A172 (cell line): ENCODE measurements at places on chromosomes 13 and 19.

- no peak for DNase-seq
Measured at GRCh38 chr19:35151273-35152065, 3.1 kb upstream of the FXYD5 start.

DNA sequence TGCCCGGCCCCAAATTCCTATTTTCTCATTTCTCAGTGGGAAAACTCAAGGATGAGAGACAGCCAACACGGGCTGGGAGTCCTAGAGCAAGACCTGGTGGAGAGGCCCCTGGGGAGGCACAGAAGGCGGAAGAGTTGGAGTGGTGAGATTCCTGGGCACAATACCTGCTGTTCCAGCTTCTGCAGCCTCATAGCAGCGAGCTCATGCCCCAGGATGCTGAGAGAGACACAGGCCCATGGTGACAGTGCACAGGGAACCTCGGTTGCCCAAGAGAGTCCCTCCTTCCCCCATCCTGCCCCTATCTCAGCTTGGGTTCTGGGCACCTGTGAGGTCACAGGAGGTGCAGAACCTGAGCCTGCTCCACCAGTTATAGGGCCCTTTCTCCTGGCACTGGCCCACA lies 1.4 kb downstream of the TULP2 start:
- no peak for DNase-seq

GRCh38 chr13:73984201-73984600 lies 150.0 kb downstream of the KLF12 start:
- no peak for DNase-seq

DNA sequence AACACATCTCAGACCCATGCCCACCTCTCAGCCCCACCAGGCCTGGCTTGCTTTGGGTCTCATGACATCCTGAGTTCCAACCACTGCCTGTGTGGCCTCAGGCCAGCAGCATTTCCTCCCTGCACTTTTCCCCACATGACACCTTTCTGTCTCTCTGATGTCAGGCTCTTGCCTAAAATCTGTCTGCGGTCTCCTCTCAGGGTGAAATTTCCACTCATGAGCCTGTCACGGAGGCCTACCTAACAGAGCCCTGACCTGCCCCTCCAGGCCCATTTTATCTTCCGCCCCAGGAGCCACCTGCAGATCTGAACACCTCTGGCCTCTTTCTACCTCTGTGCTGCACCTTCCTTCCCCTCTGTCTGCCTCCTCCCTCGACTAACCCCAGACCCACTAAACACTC lies 93.5 kb downstream of the ZDHHC20 start:
- no peak for DNase-seq

GRCh38 chr13:102310691-102311418 lies 91.0 kb downstream of the FGF14 start:
- DNase-seq = no peak

GRCh38 chr13:51328488-51328887 lies 11.0 kb upstream of the SERPINE3 start:
- DNase-seq = no peak

- no peak for DNase-seq
Measured at GRCh38 chr19:36420961-36421748, 2.7 kb upstream of the ZFP82 start.

GRCh38 chr13:55728247-55728646 lies 1412.5 kb upstream of the PRR20A start:
- DNase-seq = no peak

DNA sequence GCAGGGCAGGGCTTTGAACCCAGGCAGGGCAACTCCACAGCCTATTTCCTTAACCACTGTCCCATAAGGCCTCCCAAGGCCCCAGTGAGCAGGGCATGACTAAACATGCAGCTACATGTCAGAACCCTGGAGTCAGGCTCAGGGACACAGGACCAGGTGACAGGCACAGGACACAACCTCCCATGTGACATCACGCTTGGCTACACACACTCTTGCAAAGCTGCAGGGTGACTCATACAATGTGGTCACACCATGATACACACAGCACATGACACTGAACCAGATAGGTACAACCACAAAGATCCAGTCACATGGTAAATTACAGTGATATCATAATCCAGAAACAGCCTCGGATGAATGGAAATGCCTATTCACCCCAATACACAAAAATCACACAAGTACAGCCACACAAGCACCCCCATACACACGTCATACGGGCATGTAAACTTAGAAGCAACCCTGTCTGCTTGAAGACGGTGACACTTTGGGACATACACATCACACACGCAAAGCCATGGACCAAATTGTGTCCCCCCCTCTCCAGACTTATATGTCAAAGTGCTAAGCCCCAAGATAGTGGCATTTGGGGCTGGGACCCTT lies 14.5 kb downstream of the KLK4 start:
- DNase-seq = peak; percentile 81

DNA sequence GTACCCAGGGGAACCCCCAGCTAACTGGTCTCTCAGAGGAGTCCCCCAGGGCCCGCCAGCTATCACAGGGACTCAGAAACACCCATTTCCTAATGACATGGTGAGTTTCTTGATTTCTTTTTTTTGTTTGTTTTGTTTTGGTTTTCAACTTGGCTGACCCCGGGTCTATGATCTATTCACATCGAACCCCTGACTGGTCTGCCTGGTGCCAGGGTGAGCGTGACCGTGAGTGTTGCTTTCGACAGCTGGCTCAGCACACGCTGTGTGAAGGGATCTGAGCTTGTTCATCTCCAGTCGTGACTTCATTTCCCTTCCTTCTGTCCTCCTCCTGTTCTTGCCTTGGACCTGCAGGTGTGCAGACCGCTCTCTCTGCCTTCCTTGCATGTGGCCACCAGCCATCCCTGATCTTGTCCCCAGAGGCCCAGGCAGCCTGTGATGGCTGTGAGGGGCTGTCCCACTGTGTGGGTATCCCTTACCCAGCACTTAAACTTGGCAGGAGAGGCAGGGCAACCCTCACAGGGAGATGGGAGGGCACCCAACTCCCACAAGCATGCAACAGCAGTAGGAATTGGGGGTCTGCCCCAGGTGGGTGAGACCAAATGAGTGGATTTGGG lies 26.2 kb downstream of the TMEM161A start:
- no peak for DNase-seq

DNA sequence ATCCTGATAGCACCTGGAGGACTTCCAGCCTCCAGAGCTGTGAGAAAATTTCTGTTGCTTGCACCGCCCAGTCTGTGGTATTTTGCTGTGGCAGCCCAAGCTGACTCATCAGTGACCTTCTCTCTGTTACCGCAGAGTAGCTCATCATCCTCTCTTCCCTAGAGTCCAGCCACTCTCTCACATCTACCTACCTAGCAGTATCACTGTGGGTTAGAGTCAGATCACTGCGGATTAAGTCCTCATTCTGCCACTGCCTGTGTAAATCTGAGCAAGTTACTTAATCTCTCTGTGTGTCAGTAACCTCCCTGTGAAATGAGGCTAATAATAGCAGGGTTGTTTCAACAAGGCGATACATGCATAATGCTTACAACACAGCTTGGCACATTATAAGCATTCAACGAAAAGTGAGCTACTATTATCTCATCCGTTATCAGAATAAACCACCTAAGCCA lies 40.3 kb upstream of the USPL1 start:
- DNase-seq = peak; percentile 95

- DNase-seq = no peak
Measured at GRCh38 chr19:29586401-29586800, 19.7 kb upstream of the POP4 start.

- no peak for DNase-seq
Measured at GRCh38 chr13:31747291-31747690, 8.0 kb downstream of the RXFP2 start.

- no peak for DNase-seq
Measured at GRCh38 chr13:95368998-95369397, 67.7 kb upstream of the ABCC4 start.

- no peak for DNase-seq
Measured at GRCh38 chr13:70107125-70107497, 515 bp upstream of the ATXN8OS start.

- no peak for DNase-seq
Measured at GRCh38 chr13:99741960-99742359, 229.6 kb downstream of the ZIC5 start.

DNA sequence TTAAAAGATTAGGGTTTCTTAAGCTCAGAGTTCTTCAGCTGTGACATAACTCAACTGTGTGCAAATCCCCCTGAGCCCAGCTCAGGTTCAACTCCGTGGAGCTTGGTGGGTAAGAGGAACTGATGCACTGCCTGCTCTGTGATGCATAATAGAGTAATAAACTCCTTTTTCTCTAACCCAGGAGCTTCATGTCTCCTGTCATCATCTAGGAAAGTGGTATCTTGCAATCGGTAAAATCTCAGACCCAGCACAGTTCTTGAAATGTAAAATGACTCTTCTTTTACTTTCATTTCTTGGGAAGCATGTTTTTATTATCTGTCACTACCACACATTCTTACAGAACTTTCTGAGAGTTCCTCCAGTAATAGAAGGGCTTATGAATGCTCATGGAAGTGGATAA lies 123.8 kb upstream of the PCDH9 start:
- no peak for DNase-seq

GRCh38 chr13:71464686-71465085 lies 402.3 kb downstream of the DACH1 start:
- no peak for DNase-seq

GRCh38 chr13:23621316-23621645 lies 51.1 kb downstream of the TNFRSF19 start:
- peak; percentile 88 for DNase-seq

GRCh38 chr13:77358001-77358400 lies 31.1 kb upstream of the MYCBP2 start:
- DNase-seq = no peak

DNA sequence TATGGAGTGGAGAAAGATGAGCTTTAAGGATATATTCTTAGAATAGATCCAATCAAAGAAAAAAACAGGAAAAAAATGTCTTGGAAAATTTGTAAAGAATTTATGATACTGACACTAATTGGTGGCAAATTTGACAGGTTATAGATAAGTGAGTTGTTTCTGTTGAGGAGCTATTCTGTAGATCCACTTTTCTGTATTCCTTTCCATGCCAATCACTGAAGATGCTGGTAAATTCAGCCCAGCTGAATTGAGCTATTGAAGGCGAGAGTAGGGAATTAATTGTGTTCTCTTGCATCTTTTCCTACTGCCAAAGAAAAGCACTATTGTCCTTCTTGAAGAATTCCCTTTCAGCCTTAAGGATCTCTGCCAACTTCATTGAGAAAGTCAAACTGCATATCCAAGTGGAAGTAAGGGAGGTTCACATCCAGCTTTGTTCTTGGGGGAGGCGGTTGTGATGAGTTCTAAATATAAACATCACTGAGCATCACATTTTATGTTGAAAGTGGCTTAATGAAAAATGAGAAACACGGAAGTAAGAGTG lies 113.1 kb downstream of the PCDH9 start:
- DNase-seq = no peak

GRCh38 chr19:18790566-18791314 lies at the start of gene COMP:
COMP (minus strand) TSS chr19:18791305; CDS start chr19:18791269, 36 bp downstream.
- DNase-seq = no peak

DNA sequence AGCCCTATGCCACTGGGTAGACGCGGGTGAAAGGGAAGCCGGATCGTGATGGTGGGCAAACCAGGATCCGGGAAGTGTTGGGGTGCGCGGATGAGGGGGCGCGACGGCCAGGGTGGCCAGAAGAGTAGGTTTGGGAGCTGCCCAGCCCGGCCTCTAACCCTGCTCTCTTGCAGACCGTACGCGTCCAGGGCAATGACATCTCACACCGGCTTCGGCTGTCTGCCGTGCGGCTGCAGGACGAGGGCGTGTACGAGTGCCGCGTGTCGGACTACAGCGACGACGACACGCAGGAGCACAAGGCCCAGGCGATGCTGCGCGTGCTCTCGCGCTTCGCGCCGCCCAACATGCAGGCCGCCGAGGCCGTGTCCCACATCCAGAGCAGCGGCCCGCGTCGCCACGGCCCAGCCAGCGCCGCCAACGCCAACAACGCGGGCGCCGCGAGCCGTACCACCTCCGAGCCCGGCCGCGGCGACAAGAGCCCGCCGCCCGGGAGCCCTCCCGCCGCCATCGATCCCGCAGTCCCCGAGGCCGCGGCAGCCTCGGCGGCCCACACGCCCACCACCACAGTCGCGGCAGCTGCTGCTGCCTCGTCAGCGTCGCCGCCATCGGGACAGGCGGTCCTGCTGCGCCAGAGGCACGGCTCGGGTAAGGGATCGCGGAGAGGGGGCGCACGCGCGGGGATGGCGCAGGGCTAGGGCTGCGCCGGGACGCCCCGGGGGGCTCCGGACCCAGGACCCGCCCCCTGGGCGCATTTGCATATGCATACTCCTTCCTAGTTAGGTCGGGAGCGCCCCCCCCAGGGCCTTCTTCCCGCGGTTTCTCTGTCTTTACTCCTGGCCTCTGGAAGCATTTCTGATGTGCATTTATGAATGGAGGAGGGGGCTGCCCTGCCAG lies 4.1 kb downstream of the VSTM2B start:
- no peak for DNase-seq

DNA sequence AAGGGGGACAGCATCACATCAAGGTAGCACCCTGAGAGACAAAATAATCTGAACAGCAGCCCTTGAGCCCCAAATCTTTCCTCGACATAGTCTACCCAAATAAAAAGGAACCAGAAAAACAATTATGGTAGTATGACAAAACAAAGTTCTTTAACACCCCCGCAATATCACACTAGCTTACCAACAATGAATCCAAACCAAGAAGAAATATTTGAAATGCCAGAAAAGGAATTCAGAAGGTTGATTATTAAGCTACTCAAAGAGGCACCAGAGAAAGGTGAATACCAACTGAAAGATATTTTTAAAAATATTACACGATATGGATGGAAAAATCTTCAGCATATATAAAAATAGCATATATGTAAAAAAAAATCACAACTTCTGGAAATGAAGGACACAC lies 252.9 kb upstream of the SLITRK6 start:
- no peak for DNase-seq

- DNase-seq = no peak
Measured at GRCh38 chr19:43687660-43687997, 17.7 kb upstream of the PLAUR start.

DNA sequence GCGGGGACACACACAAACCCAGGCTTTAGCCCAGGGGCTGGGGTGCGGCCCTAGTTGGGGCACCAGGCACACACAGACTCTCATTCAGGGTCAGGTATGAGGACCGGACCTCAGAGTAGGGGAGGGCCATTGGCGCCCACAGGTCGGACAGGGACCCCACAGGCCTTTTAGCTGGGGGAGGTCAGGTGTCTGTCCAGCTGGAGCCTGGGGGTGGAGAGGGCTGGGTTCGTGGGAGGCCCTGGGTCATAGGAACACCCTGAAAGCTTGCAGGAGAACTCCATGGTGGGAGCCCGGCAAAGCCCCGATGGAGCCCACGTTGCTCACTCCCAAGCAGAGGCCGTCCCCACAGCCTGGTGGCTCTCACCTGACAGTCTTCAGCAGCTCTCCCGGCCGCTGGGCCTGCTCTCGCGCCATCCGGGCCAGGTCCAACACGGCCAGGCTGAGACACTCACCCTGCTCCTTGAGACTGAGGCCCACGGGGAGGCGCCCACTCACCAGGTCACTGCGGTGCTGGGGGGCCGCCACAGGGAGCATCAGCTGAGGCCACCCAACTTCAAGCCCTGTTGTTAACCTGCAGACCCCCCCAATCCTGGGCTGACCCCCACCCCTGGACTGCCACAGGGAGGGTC lies 5.0 kb downstream of the JAK3 start:
- DNase-seq = no peak

- no peak for DNase-seq
Measured at GRCh38 chr13:44422755-44423643, 49.4 kb downstream of the SERP2 start.
